Stimulated activated CD8-positive, alpha-beta memory T cell treated with anti-CD3 and anti-CD28 coated beads, Interleukin-12 subunit alpha, Interleukin-12 subunit beta, amount 100 ng/mL, for 1 hour (primary cell): ENCODE measurements at places on chromosomes 5 and 9.

DNA sequence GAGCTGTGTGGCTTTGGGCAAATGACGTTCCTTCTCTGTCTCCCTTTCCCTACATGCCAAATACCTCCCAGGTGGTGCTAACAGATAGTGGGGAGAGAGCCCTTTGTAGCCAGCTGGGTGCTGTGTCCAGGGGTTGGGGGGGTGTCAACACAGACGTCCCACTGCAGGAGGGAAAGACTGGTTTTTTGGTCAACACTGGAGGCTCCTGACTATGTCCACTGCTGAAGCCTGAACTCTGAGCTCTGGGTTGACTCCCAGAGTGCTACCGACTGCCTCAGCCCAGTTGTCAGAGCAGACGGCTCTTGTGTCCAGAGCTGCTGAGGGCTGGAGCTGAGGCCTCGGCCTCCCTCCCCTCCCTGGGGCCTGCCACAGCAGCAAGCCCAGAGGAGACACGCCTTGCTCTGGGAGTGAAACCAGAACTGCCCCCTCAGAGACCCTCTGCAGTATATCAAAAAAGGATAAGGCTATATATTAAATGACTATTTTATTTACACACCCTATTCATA, 14.8 kb upstream of the SLC25A51 start:
- no peak for DNase-seq

GRCh38 chr5:143671674-143672569, 140.0 kb upstream of the HMHB1 start:
- no peak for DNase-seq

DNA sequence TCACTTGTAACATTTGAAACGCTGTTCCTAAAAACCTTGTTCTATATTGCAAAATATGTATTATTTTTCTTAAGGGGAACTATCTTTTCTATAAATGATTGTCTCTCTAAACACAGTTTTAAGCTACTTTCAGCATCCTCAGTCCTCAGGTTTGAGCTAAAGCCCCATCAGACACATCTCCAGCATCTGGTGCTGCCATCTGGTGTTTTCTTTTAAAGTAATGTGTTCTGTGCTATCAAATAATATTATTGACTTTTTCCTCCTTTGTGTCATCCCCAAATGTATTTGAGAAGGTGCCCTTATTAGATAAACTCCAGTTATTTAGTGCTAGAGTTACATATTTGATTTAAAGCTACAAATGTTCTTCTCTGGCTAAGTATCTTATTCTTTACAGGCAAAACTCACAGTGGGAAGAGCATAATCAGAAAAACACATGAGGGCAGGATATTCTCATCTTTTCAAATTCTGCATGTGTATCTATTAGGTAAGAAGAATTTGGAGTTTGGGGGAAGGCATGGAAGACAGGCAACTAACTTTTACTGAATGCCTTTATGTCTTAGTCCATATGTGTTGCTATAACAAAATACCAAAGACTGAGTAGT, 27.5 kb downstream of the ZNF474 start:
- no peak for DNase-seq

DNA sequence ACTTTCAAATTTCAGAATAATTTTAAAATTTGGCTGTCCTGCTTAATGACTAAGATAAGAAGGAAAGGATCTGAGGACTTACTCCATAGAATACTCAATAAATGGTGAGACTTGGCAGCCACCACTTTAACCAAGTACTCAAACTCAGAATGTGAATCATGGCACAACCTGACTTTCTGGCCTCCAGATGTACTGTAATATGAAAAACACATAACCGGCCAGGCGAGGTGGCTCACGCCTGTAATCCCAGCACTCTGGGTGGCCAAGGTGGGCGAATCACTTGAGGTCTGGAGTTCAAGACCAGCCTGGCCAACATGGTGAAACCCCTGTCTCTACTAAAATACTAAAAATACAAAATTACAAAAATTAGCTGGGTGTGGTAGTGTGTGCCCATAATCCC, 10.0 kb upstream of the MARCHF6 start:
- no peak for DNase-seq
